ENCODE measurements at places on chromosomes 4 and X.

DNA sequence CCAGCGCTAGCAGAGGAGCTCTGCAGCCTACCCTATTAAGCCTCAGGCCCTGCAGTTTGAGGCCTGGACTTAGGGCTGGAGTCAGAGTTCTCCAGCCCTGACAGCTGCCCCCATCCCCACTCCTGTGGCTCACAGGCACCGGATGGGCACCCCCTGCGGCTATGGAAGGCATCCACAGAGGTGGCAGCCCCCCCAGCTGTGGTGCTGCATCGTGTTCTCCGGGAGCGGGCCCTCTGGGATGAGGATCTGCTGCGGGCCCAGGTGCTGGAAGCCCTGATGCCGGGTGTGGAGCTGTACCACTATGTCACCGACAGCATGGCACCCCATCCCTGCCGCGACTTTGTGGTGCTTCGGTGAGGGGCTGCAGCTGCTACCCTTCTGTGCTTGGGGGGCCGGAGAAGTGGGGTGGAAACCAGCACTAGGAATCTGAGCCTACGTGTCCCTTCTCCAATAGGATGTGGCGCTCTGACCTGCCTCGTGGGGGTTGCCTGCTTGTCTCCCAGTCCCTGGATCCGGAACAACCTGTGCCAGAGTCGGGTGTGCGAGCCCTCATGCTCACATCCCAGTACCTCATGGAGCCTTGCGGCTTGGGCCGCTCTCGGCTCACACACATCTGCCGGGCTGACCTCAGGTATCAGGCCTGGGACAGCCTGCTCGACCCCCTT, 76.2 kb downstream of the STARD8 start:
- no peak for DNase-seq

- no peak for DNase-seq
These were observed 69.4 kb upstream of the ZNF518B start for GRCh38 chr4:10526429-10527222.

GRCh38 chr4:56757821-56758411, 63.6 kb downstream of the SPINK2 start:
- peak; percentile 87 for DNase-seq

DNA sequence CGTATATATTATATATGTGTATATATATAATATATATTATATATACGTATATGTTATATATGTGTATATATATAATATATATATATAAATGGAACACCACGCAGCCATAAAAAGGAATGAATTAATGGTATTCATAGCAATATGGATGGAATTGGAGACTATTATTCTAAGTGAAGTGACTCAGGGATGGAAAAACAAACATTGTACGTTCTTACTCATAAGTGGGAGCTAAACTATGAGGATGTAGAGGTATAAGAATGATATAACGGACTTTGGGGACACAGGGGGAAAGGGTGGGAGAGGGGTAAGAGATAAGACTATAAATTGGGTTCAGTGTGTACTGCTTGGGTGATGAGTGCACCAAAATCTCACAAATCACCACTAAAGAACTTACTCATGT, 1388.9 kb downstream of the C4orf33 start:
- no peak for DNase-seq

GRCh38 chr4:8221985-8222384, 22.9 kb downstream of the SH3TC1 start:
- DNase-seq = no peak

DNA sequence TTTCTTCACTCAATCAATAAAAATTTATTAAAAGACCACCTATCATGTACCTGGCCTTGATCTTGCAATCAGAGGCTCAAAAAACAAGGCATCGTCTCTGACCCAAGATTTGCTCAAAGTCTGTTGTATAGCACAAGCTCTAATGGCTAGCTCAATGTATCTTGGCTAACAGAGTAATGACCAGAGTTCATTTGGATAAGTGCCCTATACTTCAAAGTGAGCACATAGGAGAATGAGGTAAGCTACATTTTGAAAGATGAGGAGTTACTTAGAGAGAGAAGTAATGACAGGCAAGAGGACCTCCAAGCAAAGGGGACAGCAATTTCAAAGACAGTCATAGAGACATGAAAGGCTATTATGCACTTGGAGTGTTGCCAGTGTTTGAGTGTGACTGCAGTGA, 22.9 kb upstream of the GABRQ start:
- DNase-seq = no peak

DNA sequence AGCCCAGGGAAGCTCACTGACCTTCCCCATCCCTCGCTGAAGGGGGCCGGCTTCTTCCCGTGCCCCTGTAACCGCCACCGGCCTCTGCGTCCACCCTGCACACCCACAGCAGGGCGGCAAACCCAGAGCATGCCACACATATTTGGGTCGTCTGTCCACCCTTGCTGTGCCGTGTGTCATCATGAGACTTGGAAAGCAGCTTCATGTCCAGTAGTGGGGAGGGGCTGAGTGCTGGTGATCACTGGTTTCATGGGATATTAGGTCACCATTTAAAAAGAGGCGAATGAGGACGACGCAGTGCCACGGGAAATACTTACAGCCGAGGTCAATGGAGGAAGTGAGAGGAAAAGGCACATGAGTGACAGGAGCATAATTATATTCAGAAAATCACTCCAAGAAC, 74.8 kb downstream of the HTRA3 start:
- DNase-seq = no peak

DNA sequence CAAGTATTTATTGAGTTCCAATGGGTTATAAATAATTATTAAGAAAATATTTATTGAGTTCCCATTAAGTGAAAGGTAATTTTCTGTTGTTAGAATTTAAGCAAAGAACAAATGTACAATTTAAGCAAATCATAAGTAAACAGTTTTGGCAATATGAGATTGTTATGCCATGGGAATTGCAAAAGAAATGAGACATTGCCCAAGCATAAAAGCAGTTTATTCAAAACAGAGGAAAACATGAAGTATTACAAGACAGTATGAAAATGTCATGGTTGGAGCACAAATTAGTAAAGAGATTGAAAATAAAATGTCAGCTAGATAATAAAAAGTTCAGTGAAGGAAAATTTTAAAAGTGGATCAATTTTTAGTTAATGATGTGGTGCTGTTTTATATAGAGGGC, 706.1 kb upstream of the EPHA5 start:
- DNase-seq = no peak

Data from activated T-cell treated with anti-CD3 and anti-CD28 coated beads, Interleukin-2, amount 50 U/mL, for 48 hours (primary cell).